ENCODE measurements at places on chromosomes 12 and 14.

- DNase-seq: no peak
Measured at GRCh38 chr14:58677996-58678395, 40.2 kb downstream of the DACT1 start.

GRCh38 chr12:130961921-130962451 is 8.3 kb downstream of the ADGRD1 start:
- DNase-seq: no peak

GRCh38 chr12:42630314-42630713 is 40.8 kb upstream of the PRICKLE1 start:
- DNase-seq: no peak

DNA sequence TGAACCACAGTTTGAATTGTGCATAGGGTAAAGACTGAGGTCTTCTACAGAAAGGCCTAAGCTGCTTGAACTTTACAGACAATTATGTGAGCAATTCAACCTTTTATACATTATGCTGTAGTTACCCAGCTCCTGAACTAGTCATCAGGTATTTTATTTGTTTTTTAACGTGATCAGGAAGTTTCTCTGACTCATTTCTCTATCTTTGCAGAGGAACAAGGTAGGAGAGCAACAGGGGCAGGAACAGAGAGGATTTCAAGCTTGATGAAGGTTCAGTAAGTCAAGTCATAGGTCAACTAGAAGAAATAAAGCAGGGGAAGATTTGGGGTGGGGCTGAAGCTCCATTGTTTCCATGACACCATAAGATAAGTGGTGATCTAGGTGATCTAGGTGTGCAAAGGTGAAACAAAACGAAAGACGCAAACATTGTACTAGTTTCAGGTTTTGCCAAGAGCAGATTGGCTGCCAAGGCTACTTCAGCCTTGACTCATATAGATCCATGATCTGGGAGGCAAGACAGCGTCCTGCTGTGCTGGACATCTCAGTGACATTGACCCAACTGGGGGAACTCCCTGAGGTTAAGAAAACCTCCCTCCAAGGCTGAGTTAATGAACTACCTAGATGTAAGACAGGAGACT is 198.1 kb downstream of the DAD1 start:
- no peak for DNase-seq

GRCh38 chr14:50396631-50397389 is at the start of gene CDKL1:
Gene CDKL1, minus strand, starts transcription at chr14:50396881. Its CDS starts 1,013 bp downstream, at chr14:50395868.
- peak; percentile 61 for DNase-seq

DNA sequence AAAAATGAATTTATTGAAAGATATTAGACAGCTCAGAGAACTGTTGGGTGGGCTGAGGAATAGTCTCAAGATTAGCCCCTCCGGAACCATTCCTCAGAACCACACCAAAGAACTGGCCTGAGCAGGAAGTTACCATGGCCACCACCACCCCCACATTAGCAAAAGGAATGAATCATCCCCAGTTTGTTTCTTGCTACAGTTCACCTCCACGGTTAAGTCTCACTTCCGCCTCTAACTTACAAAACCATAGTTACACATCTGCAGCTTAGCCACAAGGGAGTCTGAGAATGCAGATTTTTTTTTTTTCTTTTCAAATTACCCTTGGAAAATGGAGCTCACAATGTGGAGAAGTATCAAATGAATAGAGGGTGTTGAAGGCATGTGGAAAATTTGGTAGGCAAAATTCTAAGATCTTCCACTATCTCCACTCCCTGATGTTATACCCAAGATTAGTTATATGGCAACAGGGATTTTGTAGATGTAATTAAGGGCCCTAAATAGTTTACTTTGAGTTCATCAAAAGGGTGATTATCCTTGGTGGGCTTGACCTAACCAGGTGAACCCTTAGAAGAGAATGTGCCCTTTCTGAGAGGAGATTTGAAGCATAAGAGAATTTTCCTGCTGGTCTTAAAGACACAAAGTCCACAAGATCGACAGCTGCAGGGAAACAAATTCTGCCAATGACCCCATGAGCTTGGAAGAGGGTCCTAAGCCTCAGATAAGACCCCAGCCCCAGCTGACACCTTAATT is 129.8 kb upstream of the KRR1 start:
- no peak for DNase-seq

GRCh38 chr14:100692859-100693558 is 33.7 kb upstream of the DLK1 start:
- no peak for DNase-seq

DNA sequence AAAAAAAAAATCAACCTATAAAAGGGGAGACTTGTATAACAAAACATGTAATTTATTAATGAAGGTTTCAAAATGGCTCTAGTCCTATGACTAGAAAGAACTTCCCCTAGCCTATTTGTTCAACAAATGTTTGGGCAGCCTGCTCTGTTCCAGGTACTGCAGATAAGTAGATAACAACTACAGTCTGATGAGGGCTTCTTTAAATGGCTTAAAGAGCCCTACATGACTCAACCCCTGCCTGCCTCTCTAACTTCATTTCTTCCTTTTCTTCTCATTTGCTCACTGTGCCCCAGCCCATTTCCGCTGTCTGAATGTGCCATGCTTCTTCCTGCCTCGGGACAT is 21.5 kb downstream of the ALDH6A1 start:
- DNase-seq: no peak

- DNase-seq: peak; percentile 29
Measured at GRCh38 chr12:57242691-57243454, 8.1 kb downstream of the STAC3 start.

- no peak for DNase-seq
Measured at GRCh38 chr14:20808162-20808483, 5.5 kb upstream of the RNASE1 start.

DNA sequence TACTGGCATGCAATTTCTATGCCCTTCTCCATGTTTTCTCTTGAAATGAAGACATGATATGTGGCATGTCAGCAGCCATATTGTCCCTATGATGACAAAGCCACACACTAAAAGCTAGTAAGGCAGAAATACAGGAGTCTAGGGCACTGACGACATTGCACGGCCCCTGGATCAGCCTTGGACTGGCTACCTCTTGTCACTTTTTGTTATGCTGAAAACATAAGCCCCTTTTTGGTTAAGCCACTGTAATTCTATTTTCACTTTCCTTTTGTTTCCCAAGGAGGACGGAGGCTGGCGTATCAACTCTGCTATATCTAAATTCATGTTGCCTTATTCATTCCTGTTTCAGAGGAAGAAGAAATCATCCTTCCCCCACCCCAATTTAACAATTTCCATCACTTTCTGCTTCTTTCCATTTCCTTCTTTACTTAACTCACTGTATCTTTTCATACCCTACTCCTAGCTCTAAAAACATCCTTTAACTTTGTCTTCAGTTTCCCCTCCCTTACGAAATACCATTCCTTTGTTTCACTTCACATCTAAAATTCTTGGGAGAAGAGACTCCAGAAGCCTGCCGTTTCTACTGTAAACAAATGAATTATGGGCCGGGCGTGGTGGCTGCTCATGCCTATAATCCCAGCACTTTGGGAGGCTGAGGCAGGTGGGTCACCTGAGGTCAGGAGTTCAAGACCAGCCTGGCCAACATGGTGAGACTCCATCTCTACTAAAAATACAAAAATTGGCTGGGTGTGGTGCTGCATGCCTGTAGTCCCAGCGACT is 364.1 kb downstream of the PCNX1 start:
- DNase-seq: no peak

DNA sequence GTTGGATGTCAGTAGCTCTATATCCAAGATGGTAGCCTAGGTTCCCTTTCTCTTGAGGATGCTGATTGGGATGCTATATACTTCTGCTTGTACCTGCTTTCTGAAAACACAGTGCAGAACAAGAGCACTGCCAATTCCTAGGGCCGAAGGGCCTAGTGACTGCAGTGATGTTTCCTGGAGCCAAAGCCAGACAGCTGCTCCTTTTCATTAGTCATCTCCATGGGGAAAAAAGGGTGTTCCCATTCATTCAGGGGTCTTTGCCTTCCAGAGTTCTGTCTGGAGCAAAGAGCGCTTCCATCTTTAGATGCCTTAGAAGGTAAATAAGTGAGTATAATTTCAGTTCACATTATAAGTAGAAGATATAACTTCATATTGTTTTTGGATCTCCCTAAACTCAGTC is 85.5 kb downstream of the PTPRB start:
- DNase-seq: no peak

- DNase-seq: no peak
Measured at GRCh38 chr12:95577820-95578219, 26.5 kb upstream of the USP44 start.

GRCh38 chr14:50058113-50058512 is 58.3 kb downstream of the VCPKMT start:
- peak; percentile 10 for DNase-seq

GRCh38 chr12:77357655-77358054 is 292.3 kb upstream of the E2F7 start:
- no peak for DNase-seq

DNA sequence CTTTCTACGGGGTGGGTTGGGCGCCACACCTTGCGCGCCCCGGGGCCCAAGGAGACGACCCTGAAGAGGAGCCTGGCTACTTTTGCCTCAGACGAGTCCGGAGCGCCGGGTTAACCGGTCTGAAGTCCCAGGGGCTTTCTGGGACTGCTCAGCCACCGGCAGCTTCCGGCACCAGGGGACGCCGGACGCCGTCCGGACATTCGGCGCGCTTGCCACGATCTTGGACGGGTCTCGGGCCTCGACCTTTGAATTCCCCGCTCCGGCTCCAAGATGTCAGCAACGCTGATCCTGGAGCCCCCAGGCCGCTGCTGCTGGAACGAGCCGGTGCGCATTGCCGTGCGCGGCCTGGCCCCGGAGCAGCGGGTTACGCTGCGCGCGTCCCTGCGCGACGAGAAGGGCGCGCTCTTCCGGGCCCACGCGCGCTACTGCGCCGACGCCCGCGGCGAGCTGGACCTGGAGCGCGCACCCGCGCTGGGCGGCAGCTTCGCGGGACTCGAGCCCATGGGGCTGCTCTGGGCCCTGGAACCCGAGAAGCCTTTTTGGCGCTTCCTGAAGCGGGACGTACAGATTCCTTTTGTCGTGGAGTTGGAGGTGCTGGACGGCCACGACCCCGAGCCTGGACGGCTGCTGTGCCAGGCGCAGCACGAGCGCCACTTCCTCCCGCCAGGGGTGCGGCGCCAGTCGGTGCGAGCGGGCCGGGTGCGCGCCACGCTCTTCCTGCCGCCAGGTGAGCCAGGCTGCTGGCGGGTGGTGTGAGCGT is at the start of gene ACOT4:
Gene ACOT4 (plus strand): TSS at position 184 of the 760 bp plus-strand sequence. CDS start 87 bp downstream, at position 271.
- DNase-seq: no peak

GRCh38 chr14:31283578-31284252 is 76.1 kb upstream of the HECTD1 start:
- no peak for DNase-seq

DNA sequence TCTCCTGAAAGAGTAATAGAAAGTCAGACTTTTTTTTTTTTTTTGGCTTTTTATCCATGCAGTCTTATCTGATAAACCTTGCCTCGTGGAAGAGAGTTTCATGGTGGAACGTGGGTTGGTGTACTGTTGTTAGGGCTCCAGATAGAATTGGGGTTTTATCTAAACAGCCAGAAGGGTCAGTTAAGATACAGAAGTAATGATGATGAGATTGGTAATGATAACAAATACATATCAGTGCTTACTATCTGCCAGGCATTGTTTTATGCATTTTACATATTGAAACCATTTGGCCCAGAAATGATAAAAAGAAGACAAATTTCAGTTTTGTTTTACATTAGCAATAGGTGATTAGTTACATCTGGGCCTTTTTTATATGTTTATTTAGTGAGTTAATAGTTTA is 372.8 kb upstream of the PRICKLE1 start:
- no peak for DNase-seq

- DNase-seq: no peak
Measured at GRCh38 chr12:88202500-88202899, 60.4 kb downstream of the TMTC3 start.

- no peak for DNase-seq
Measured at GRCh38 chr12:27844366-27845090, 64.5 kb upstream of the MANSC4 start.

- peak; percentile 5 for DNase-seq
Measured at GRCh38 chr12:13851828-13852227, 129.6 kb downstream of the GRIN2B start.

DNA sequence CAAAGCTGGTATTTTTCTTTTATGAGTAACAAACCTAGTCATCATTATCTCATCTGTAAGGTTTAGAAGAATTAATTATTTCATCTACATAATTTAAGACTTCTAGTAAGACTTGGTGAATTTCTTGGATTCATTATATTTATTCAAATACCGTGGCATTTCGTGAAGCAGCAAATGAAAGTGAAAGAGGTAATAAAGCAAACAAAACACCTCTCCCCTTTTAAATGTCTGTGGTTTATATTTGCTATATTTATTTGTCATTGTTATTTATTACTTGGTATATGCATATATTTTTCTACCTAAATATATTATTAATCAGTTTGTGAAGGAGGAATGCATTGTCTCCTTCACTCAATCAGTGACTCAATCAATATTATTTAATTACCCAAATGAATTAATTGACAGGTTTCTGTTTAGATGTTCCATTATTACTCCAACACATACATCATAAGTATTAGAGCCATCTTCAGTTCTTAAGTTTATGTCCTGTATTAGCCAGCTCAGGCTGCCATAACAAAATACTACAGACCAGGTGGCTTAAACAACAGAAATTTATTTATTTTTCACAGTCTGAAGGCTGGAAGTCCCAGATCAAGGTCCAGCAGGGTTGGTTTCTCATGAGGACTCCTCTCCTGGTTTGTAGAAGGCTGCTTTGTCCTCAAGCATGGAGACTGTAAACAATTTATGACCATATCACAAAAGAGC is 6.6 kb downstream of the CFAP54 start:
- no peak for DNase-seq

DNA sequence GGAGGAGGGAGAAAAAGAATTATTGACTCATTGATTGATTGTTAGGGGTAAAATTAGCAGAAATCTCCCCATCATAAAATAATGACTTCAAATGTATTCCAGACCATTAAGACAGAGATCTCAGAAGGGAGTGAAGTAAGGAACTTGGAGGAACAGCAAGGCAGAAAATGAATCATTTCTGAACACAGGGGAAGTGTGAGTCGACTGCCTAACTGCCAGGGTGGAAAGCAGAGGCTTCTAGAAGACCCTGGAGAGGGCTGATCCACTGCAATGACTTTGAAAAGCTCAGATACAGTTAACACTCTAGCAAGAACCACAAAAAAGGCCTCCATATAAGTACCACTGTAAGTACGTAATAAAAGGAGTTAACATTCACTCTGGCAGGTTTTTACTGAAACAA is 9.7 kb downstream of the GLTP start:
- DNase-seq: no peak

GRCh38 chr12:80607361-80608135 is 99.9 kb upstream of the MYF6 start:
- DNase-seq: no peak
